Epithelial cell of umbilical artery (primary cell): ENCODE measurements at places on chromosomes 6 and 20. TPM values are rescaled to one million over a fixed set of nuclear protein-coding genes. Genes with fewer than 3 reads are reported as not detected.

The NEU1 gene
- total RNA-seq: 58.1 and 93.8 TPM in 2 replicates

The GFRA4 gene
- total RNA-seq: not detected in 2 replicates

The GLP1R gene
- not detected in 2 replicates for total RNA-seq

The ADGRG6 gene
- total RNA-seq: 158 and 199 TPM in 2 replicates

The GMNN gene
- total RNA-seq: 32.8 and 43.3 TPM in 2 replicates

The ADTRP gene
- total RNA-seq: 5.3 and 9.1 TPM in 2 replicates

The LY6G5B gene
- 0.97 and 1.7 TPM in 2 replicates for total RNA-seq

The DDR1 gene
- total RNA-seq: 8.1 and 8.8 TPM in 2 replicates

The MCM8 gene
- 10.1 and 17.0 TPM in 2 replicates for total RNA-seq

The LY6G5C gene
- total RNA-seq: under 0.01 and 2.7 TPM in 2 replicates

The SYCP2L gene
- under 0.01 TPM in 1 of 2 replicates, not detected in the other for total RNA-seq

The KIF6 gene
- total RNA-seq: not detected in 2 replicates

The ZC3H12D gene
- not detected in 2 replicates for total RNA-seq

The ULBP1 gene
- total RNA-seq: under 0.01 and 0.46 TPM in 2 replicates

The DIDO1 gene
- 32.2 and 40.6 TPM in 2 replicates for total RNA-seq

The KLHDC3 gene
- total RNA-seq: 129 and 140 TPM in 2 replicates

The OR12D3 gene
- total RNA-seq: not detected in 2 replicates

The DNAH8 gene
- total RNA-seq: 0.65 and 0.76 TPM in 2 replicates

The KHDC1L gene
- total RNA-seq: not detected in 2 replicates

The SLC26A8 gene
- total RNA-seq: not detected in 2 replicates

The POU5F1 gene
- not detected in 2 replicates for total RNA-seq

The NSFL1C gene
- 27.9 and 36.8 TPM in 2 replicates for total RNA-seq

The PDYN gene
- not detected in 2 replicates for total RNA-seq

The MYO6 gene
- total RNA-seq: 23.9 and 29.9 TPM in 2 replicates

The TFAP2A gene
- 0.15 and 0.32 TPM in 2 replicates for total RNA-seq

The LPA gene
- total RNA-seq: not detected in 2 replicates

The DDO gene
- total RNA-seq: under 0.01 and 1.1 TPM in 2 replicates

The CD40 gene
- 17.3 and 17.5 TPM in 2 replicates for total RNA-seq

The CEP85L gene
- total RNA-seq: 7.8 and 14.4 TPM in 2 replicates

The BPIFB4 gene
- not detected in 2 replicates for total RNA-seq

The ZSCAN16 gene
- 10.7 and 15.3 TPM in 2 replicates for total RNA-seq

The PSMB8 gene
- total RNA-seq: 34.1 and 117 TPM in 2 replicates

The SLC22A7 gene
- not detected in 2 replicates for total RNA-seq

The GRIK2 gene
- total RNA-seq: 0.30 TPM in 1 of 2 replicates, not detected in the other

The IRF4 gene
- not detected in 2 replicates for total RNA-seq

The DAAM2 gene
- under 0.01 TPM in 1 of 2 replicates, not detected in the other for total RNA-seq
